ENCODE measurements at places on chromosomes 1 and 21.

DNA sequence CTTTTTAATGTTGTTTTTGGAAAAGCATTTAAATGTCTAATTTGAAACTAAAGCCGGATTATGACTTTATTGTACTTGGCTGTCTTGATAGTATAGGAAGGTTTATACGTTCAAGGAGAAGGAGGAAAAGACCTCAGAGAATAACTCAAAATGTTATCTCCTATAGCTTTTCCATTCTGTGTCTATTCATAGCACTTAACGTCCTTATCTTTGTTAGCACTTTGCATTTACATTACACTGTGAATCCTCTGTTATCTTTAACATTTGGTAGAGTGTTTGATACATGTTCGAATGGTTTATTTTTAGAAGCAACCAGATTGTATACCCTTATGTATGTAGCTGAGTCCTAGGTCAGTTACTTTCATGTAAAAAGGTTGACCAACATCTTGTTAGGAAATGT lies 50.8 kb upstream of the PODN start:
- DNase-seq, result no peak

GRCh38 chr1:25922971-25923552 lies 16.8 kb upstream of the STMN1 start:
- DNase-seq, result no peak

DNA sequence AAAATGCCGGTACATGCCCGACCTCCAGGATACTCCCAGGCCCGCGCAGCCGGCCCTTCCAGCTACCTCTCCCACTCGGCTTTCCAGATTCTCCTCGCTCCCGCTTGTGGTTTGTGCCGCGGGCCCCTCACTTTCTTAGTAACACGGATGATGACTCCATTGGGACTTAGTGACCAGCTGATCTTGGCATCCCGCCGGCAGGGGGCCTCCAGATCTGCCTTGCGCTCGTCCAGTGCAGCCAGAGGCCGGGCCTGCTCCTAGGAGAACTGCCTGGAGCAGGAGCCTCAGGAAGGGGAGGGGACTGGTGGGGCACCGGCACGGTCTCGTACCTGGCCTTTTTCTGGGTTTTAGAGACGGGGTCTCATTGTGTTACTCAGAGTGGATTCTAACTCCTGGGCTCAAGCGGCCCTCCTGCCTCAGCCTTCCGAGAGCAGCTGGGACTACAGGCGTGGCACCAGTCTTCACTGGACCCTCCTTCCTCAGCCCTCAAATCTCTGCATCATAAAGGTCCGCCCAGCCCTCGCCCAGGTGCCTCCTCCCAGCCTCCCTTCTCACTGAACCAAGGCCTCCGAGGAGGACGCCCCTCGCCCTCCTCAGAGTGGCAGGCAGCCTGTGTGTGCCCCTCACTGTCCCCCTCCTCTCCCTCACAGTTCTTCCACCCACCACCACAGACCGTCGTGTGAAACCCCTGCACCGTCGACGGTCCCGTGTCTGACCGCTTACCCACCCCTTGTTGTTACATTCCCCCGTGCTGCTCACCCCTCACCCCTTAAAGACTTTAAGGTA lies 78.6 kb downstream of the SLC25A24 start:
- no peak for DNase-seq

GRCh38 chr1:94039514-94039870 lies 81.5 kb downstream of the ABCA4 start:
- DNase-seq, result peak; percentile 72

GRCh38 chr1:18108299-18109057 lies 880 bp downstream of the IGSF21 start:
- DNase-seq, result no peak

GRCh38 chr1:203034422-203035110 lies 8.3 kb downstream of the PPFIA4 start:
- DNase-seq, result no peak

DNA sequence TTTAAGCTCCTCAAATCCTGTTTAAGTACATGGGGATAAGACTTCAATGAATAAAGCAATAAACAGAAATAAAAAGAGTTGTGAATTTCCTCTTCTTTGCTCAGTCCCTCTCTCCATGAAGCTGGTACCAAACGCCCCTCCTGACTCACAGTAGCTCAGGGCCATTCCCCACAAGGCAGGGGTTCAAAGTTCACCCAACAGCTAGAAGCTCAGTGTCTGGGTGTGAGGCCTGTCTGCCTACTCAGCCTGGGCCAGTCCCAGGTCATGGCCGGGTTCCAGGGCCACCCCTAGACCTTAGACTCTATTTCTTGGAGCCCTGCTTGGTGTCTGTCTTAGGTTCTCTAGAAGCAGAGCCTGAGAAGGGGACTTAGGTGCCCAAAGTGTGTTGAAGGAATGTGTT lies 251.5 kb downstream of the GRIK3 start:
- no peak for DNase-seq

DNA sequence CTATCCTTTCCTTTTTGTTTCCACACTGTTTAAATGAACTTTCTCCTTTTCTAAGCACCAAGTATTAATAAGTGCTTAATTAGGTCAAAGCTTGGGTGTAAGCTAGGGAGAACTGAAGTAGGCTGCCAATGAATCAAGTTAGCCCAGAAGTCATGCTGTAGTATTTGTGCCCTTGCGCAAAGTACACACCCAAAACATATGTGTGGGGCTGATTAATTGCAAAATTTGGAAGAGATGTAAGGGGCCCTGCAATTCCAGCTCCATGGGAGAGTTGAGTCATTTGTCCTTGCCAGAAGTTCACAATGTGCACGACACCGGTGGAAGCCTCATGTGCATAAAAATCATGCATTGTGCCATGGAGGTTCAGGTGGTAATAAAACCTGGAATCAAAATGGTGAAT lies 18.6 kb upstream of the NTNG1 start:
- no peak for DNase-seq

GRCh38 chr1:113276507-113276906 lies 113.8 kb upstream of the MAGI3 start:
- DNase-seq, result no peak

- no peak for DNase-seq
Observed at GRCh38 chr1:88647749-88648415, 36.2 kb upstream of the PKN2 start.

DNA sequence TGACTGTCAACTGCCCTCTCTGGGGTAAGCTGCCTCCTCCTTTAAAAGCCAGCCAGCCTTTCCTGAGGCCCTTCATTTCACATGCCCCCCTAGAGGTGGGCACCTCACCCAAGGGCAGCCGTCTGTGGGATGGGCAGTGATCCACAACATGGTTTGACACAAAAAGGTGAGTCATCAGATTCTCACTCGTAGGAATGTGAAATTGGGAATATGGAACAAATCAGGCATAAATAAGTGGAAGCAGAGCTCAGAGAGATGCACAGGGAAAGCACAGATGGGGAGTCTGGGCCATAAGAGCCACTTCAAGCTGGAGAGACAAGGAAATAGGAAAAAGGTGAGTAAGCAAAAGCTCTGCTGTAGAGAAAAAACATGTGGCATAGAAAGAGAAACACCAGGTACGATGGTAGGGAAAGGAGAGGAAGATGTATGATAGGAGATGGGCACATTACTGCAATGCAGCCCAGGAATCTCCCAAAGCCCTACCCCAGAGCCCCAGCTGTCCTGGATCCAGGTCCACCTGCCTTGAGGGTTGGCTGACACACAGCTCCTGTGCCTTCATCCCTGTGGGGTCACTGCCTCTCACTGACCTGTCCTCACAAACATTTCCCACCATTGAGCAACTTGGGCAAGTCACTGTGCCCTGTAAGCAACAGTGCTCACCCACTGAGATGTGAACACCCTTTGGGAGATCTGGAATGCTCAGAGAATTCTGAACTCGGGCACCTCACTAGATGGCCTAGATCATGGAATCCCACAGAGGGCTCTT lies 86.6 kb downstream of the ASTN1 start:
- DNase-seq, result no peak

GRCh38 chr1:245687636-245688535 lies 533.1 kb downstream of the KIF26B start:
- DNase-seq, result no peak

DNA sequence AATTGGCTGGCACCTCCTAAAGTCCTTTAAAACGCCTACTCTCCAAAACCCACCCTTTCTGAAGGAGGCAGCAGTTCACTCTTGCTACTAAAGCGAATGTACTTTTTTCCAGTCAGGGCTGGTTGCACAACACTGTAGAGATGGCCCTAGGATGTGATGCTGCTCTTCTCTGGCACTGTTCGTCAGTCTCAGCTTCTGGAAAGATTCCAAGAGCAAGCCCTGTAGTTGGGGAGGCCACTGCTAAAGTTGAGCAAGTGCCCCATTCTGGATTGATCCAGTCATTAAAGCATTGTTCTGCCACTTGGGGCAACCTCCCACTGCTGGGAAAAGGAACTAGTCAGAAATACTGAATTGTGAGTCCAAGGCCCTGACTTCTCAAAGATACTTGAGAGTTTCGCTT lies 28.5 kb upstream of the KCNQ4 start:
- DNase-seq, result no peak

GRCh38 chr21:15788847-15789523 lies 59.2 kb downstream of the USP25 start:
- DNase-seq, result no peak

DNA sequence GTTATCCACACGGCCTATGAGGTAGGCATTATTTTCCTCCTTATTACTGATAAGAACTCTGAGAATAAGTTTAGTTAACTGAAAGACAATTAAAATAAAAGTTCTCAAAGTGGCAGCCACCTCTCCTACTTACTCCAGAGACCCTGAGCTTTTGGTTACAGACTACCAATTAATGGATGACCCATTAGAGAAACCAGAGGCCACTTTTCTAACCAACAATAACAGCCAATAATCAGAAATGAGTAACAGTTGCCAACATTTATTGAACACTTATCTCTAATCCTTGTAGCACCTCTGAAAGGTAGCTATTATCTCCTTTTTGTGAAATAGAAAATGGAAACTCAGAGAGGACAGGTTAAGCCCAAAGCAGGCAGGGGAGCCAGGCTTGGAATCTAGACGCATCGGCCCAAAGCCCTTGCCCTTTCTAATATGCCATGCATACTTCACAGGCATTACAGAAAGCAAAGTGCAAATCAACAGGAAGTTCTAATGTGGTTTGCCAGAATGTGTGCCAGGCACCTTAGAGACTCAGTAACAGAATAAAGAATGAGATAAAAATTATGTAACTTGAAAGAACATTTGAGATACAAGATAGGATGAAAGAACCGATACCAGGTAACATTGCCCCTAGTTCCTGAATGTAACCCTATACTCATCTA lies 50.0 kb downstream of the BEND5 start:
- DNase-seq, result no peak

GRCh38 chr1:28087614-28088167 lies 719 bp downstream of the EYA3 start:
- no peak for DNase-seq

GRCh38 chr1:11324567-11325165 lies 51.7 kb downstream of the UBIAD1 start:
- DNase-seq, result no peak

DNA sequence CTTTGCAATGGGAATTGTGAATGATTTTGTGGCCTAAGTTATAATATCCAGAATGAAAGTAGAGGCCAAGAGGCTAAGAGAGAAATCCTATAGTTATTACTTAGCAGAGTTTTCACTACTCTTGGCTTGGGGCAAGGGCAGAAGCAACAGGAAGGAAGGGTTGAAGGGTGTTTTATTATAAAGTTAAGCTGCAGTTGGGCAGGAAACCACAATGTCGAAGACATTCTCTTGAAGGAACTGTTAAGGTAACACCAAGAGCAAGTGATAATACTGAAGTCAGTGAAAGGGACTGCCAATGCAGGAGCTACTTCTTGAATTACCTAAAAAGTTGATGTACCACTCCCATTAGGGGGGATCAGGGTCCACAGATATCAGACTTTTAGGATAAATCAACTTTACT lies 8.3 kb downstream of the XCL2 start:
- no peak for DNase-seq

DNA sequence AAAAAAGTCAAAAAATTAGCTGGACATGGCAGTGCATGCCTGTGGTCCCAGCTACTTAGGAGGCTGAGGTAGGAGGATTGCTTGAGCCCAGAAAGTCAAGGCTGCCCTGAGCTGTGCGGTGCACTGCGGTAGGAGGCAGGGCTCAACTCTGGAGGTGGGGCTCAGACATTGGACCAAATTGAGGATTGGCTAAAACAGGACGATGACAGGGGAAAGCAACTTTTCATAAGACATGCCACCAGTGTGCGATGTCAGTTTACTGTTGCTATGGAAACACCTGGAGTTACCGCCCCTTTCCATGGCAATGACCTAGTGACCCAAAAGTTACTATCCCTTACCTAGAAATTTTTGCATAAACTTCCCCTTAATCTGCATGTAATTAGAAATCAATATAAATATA lies 85.3 kb downstream of the DISP3 start:
- DNase-seq, result no peak

DNA sequence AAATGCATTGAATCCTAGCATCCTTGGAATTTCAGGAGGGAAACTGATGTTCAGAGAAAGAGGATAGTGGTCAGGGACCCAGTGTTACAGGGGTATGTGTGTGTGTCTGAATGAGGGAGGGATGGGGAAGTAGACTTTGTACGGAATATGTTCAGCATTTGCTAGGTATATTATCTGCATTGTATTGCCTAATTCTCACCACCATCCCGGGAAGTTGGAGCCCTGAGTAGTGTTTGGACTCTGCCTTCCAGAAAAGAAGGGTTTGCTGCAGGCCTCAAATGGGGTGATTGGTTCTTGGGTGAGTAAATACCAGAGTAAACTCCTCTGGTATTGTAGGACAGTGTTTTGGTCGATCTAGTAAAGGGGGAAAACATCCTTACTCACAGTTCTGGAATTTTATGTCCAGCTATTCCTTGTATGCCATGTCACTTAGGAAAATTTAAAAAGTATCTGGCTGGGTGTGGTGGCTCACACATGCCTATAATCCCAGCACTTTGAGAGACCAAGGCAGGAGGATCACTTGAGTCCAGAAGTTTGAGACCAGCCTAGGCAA lies 7.1 kb upstream of the ZNF496 start:
- no peak for DNase-seq

- DNase-seq, result no peak
Observed at GRCh38 chr1:204408074-204408507, 3.5 kb downstream of the PPP1R15B start.

DNA sequence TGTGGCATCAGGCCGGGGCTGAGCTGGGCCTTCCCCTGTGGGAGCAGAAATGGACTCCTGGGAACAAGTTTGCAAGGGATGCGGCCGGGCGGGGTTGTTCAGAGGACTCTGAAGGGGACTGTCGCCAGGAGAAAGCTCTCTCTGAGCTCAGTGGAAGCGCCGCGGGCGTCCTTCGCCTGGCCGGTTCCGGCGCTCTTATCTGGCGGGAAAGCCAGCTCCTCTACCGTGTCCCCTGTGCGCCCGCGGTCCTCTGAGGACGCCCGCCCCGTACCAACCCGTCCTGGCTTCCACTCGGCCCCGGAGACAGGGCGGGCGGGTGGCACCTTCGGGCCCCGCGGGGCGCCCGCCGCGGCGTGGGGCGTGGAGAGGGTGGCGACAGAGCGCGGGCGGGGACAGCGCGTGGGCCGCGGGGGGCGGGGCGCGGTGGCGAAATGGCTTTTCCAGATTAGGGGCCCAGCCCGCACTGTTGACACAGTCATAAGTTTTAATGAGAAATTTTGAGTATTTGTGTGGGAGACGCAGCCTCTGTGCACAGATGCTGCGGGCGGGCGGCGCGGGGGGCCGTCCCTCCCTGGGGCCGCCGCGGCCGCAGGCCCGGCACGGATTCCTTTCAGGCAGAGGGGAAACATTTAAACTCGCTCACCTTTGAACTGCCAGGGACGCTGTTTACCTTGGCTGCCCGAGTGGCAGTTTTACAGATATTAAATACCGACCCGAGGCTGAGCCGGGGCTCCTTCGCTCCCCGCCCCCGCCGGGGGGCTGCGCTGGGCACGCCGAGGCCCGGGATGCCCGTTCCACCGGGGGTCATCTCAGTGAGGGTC lies 70.2 kb downstream of the FOXD2 start:
- DNase-seq, result peak; percentile 43

GRCh38 chr21:45371081-45371480 lies 33.9 kb upstream of the COL18A1 start:
- no peak for DNase-seq

- DNase-seq, result no peak
Observed at GRCh38 chr21:33128538-33128937, 58.6 kb downstream of the OLIG1 start.

Data from pancreas (tissue), 10 donors.